ENCODE measurements at places on chromosomes 7 and 10.

DNA sequence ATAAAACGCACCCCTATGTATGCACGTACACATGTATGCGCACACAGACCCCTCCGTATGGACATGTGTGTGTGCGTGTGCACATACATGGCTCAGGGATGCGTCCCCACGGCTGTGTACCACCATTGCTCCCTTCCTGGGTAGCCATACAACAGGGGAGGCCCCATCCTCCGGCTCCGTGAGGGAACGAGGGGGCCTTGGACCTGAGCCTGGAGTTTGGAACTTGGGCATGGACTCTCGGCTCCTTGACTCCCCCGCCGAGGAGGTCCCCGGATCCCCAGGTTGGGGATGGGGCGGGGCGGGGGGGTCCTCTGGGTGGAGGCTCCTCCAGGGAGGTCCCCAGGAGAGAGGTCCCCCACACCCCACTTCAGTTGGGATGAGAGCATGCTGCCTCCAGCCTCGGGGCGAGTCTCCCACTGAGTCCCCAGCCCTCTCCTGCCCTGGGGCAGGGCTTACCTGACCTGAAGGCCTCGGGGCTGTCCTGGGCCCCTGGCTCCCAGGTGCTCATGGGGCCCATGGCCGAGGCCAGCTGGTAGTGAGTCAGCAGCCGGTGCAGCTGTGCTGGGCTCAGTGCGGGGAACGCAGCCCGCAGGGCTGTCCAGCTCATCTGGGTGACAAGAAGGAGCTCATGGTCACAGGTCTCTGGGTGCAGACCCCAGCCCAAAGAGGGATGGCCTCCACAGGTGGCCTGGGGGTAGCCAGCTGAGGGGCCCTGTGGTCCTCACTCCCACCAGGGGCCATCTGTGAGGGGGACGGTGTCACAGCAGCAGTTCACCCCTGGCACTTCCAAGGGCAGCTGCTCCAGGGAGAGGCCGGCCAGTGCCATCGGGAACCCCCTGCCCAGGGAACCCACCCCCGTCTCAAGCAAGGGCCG lies 29.9 kb downstream of the AP5Z1 start:
- DNase-seq: no peak

GRCh38 chr7:77537778-77538280 lies 734 bp downstream of the PTPN12 start:
- no peak for DNase-seq

DNA sequence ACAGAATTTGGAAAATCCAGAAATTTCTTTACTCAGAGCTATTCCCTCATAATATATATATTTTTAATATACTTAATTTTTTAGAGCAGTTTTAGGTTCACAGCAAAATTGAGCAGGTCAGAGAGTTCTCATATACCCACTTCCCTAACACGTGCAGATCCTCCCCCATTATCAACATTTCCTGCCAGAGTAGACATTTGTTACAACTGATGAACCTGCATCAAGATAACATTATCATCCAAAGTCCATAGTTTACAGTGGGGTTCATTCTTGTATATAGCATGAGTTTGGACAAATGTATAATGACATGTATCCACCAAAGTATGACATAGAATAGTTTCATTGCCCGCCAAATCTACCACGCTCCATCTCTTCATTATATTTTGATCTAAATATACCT lies 170.0 kb downstream of the PTEN start:
- no peak for DNase-seq

- no peak for DNase-seq
These were observed 150.6 kb downstream of the CDH23 start for GRCh38 chr10:71547312-71547711.

GRCh38 chr10:70320751-70321150 lies 36.9 kb upstream of the NPFFR1 start:
- DNase-seq: no peak

- DNase-seq: no peak
These were observed 114.5 kb upstream of the SMIM30 start for GRCh38 chr7:113232885-113233284.

DNA sequence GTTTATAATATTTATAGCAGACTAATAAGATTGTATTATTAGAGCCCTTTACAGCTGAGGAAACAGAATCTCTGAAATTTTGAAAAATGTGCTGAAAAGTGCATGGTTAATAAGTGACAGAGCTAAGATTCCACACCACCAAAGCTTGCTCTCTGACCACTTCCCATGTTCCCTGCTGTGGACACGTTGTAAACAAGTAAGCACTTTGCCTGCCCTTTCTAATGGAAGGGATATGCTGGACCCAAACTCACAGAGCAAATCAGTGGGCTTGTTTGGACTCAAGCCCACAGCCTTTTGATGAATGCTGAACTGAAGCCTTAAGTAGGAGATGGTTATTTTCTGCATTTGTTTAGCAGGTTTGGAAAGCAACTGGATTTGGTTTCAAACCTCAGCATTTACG lies 214.0 kb upstream of the TMEM72 start:
- DNase-seq: peak; percentile 39

GRCh38 chr7:107002529-107002998 lies 41.9 kb upstream of the PRKAR2B start:
- no peak for DNase-seq

- DNase-seq: no peak
These were observed 115.3 kb downstream of the PTPN20 start for GRCh38 chr10:47026301-47027107.

- no peak for DNase-seq
These were observed 31.8 kb upstream of the JCAD start for GRCh38 chr10:30091136-30091535.

DNA sequence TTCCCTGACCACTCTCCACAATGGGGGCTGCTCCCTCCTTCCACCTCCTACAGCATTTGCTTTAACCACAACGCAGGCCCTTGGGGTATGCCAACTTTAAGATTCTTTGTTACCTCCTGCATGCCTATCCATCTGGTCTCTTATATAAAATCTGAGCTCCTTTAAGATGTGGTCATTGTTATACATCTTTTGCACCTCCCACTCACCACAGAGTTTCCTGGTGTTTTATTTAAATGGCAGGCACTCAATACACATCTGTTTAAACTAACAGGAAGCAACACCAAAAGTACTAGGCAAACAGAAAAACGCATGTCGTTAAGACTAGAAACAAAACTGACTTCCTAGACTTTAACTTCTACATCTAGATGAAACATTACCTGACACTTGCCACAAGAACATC lies 36.3 kb downstream of the SLC25A13 start:
- no peak for DNase-seq

DNA sequence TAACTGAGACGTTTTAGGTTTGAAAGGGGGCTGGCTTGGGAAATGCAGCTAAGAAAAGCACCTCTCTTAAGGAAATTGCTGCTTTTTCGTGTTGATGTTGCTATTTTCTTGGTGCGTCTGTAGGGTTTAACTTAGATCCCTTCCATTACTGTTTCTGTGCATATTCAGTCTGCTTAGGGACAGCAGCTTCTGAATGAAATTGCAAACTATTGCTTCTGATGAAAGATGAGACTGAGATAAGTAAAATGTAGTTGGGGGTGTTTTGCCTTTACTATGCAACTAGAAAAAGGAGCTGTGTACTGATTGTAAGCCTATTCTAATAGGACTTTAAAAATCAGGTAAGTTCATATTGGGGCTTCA lies 772 bp downstream of the HDAC9 start:
- DNase-seq: no peak

- peak; percentile 44 for DNase-seq
These were observed 30.7 kb upstream of the EPC1 start for GRCh38 chr10:32377458-32378259.

- peak; percentile 86 for DNase-seq
These were observed 253.9 kb upstream of the FZD8 start for GRCh38 chr10:35896001-35896400.

DNA sequence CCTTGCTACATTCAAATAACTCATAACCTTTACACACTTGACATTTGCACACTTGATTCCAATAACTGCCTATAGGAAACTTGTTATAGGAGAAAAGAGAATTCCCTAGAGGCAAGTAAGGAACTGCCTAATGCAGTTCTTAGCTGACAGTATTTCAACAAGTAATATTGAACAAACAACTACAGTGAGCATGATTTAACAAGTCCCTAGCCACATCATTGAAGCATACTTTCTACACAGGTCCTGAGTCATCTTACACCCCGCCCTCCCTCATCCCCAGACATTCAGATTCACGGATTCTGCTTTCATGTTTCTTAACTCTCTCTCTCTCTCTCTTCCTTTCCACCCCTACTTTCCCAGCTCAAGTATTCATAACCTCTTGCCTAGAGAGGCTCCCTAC lies 153.5 kb downstream of the LSM5 start:
- no peak for DNase-seq

- DNase-seq: no peak
These were observed 8.3 kb downstream of the DYNC1I1 start for GRCh38 chr7:95780665-95781064.

GRCh38 chr7:16883918-16884317 lies 2.1 kb upstream of the AGR3 start:
- DNase-seq: no peak
